GM10248 (cell line): ENCODE measurements at places on chromosomes 16 and 17.

GRCh38 chr16:29226782-29227181, 179.7 kb downstream of the NPIPB11 start:
- DNase-seq: no peak

DNA sequence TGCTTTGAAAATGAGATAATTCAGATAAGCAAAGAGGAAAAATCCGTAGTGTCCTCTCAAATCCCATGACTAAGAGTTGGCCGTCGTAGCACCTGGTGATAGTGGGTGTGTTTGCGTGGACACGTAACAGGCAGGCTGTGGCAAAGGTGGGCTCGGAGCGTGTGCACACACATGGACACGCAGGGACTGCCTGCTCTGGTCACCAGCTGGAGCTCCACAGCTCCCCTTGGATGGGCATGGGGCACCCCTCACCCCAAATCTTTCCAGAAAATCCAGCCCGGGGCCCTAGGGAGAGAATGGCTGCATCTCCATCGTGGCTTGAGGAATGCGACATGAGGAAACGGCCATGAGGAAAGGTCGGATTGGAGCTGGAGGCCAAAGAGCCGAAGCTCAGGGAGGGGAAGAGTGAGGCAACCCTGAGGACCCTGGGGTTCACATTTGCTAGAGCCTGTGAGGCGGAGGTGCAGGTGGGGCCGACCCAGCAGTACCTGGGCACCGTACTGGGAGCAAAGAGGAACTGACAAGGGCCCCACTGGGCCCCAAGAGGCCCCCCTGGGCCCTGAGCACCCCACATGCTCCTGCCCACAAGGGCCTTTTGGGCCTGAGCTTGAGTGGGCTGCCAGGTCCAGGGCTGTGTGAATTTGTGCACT, 51.6 kb downstream of the DNAH17 start:
- DNase-seq: no peak

DNA sequence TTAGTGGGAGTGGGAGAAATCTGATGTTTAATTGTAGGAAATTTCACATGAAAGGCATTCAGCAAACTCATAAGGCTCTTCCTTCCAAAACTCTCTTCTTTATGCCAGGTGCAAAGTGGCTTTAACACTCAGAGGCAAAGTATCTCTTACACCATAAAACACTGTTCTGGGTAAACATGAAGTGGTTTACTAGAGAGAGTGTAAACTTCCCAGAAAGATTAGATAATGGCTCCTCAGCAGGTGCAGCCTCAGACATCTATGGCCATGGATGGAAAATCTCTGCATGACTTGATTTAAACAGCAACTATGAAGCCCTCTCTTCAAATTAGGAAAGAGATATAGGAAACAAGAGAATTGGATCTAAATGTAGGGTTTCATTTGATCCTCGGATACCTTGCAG, 583.1 kb upstream of the SALL1 start:
- no peak for DNase-seq

GRCh38 chr16:84667600-84668309, 19.4 kb downstream of the KLHL36 start:
- DNase-seq: no peak

DNA sequence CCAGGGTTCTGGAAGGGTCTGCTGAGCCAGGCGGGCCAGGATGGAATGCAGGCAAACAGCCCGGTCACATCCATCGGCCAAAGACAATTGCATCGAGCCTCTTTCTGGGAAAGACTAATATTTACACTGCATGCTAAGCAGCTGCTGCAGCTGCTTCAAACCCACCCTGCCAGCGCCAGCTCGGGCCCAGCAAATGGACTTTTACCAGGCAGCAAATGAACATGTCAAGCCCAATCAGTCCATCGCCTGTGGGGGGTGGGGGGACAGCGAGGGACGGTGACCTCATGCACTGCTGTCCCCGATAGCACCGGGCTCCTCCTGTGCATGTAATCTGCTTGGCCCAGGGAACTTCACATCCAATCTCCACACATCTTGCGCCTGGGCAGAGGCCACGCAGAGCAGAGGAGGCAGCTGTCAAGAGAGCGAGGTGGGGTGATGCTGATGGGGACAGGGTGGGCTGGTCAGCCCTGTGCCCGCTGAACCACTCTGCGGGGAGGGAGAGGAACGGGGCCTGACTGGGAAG, 39.4 kb upstream of the CDH5 start:
- DNase-seq: no peak

DNA sequence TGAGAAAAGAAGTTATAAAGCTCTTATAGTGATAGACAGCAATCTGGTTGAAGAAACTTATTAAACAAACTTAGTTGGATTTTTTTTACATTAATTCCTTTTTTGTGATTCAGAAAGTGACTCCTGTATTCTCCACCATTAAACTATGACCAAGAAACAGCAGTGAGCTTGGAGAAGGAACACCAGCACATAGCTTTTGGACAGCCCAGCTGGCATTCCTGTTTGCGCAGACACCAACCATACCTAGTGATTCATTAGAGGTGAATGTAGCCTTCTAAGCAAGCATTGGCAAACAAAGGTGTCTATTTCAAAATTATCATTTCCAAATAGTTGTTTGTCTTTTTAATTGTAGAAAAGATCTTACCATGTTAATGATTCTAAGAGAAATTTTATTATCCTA, 94.4 kb downstream of the STXBP4 start:
- no peak for DNase-seq

GRCh38 chr17:42290577-42290976, 2.3 kb downstream of the STAT5A start:
- DNase-seq: no peak

- no peak for DNase-seq
Observed at GRCh38 chr16:58399718-58400633, 7.7 kb downstream of the GINS3 start.

DNA sequence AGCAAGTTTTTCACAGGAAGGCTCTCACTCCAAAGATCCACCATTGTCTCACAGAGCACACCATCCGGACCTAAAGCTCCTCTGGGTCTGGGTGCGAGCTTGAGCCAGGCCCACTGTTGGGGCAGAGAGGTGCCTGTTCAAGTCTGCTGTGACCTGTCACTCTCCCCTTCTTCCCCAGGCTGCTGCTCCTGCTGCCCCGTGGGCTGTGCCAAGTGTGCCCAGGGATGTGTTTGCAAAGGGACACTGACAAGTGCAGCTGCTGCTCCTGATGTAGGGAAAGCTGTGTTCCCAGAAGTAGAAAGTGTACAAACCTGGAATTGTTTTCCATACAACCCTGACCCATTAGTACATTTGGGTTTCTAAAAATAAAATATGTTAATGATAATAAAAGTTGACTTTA, 4.8 kb upstream of the MT1X start:
- no peak for DNase-seq

- DNase-seq: no peak
Observed at GRCh38 chr17:80339731-80340456, 75.1 kb upstream of the ENDOV start.

GRCh38 chr16:55169780-55170179, 154.2 kb upstream of the IRX6 start:
- no peak for DNase-seq

DNA sequence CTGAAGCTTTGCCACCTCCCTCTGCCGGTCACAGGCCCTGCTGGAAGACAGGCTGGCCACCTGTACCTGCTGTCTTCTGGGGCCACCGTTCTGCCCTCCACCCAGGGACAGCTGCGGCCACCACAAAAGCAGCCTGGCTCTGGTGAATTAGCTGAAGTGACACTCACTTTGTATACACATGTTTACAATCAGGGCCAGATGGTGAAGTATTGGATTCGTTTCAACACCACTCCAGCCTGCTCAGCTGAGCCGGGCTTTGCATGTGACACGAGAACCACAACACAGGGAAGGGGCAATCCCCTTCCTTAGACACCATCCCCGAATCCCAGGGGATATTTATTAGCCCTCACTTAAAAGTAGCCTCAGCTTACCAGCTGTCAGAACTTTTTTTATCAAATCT, 191.5 kb upstream of the RPL38 start:
- DNase-seq: no peak
